ENCODE measurements at places on chromosomes 12 and 14. TPM values are rescaled to one million over a fixed set of nuclear protein-coding genes. Genes with fewer than 3 reads are reported as not detected.

Gene GLIPR1L1
- 0.27 TPM for polyA plus RNA-seq

Gene DEPDC4
- polyA plus RNA-seq = 5.9 TPM

Gene PPP4R4
- polyA plus RNA-seq = 0.15 TPM

Gene NOS1
- polyA plus RNA-seq = 1.00 TPM

Gene EGLN3
- 18.4 TPM for polyA plus RNA-seq

Gene LRRC10
- not detected for polyA plus RNA-seq
